Smooth muscle cell of trachea (primary cell): ENCODE measurements at places on chromosomes 2 and 18. TPM values are rescaled to one million over a fixed set of nuclear protein-coding genes. Genes with fewer than 3 reads are reported as not detected.

CCL20 gene
- total RNA-seq: 2.2 TPM in 1 of 2 replicates, not detected in the other

IL36RN gene
- total RNA-seq: not detected in 2 replicates

EMILIN2 gene
- total RNA-seq: 16.3 and 33.1 TPM in 2 replicates

TMEM37 gene
- total RNA-seq: 0.44 and 1.5 TPM in 2 replicates

ITGB6 gene
- total RNA-seq: under 0.01 and 0.15 TPM in 2 replicates

EMILIN1 gene
- total RNA-seq: 305 and 366 TPM in 2 replicates

KATNAL2 gene
- 6.7 and 9.6 TPM in 2 replicates for total RNA-seq
